ENCODE measurements at places on chromosomes 13 and 19.

GRCh38 chr19:58154287-58154678 is 3.7 kb upstream of the ZNF329 start:
- no peak for DNase-seq

GRCh38 chr19:4061683-4062418 is 4.8 kb downstream of the ZBTB7A start:
- no peak for DNase-seq

GRCh38 chr13:66339214-66339613 is 890.9 kb downstream of the PCDH9 start:
- no peak for DNase-seq

DNA sequence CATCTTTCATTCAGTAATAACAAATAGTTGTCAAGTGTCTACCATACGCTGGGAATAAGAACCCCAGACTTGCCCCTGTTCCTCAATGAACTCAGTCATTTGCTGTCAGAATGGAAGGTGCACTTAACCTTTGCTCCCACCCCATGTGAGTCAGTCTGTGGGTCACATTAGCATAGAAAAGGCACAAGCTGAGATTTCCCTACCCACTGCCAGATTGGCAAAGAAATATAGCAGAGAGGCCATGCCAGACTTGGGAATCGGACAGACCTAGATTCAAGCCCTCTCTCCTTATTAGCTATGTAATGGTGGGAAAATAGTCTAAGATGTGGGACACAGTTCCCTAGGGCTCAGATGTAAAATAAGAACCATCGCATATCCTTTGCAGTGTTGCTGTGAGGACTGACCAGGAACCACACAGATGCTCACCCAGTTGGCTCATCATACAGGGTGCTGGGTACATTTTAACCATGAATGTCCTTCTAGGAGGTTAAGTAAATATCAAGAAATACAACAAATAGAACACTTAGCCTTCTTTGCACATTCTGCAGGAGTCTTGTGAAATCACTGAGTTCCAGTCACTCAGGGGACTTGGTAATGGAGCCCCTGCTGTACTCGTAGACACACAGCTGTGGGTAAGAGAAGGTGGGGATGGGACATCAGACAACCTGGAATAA is 218.2 kb downstream of the FGF14 start:
- no peak for DNase-seq

DNA sequence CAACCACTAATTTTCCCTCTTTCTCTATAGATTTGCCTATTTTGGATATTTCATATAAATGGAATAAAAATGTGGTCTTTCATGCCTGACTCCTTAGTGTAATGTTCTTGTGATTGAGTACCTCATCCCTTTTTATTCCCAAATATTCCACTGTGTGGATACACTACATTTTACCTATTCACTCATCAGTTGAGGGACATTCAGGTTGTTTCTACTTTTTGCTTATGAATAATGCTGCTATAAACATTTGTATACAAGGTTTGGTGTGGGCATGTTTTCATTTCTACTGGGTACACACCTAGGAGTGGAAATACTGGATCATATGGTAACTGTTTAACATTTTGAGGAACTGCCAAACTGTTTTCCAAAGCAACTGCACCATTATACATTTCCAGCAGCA is 5.1 kb upstream of the WBP4 start:
- no peak for DNase-seq

- DNase-seq, result no peak
Observed at GRCh38 chr13:77480066-77480465, 55.4 kb upstream of the SCEL start.

DNA sequence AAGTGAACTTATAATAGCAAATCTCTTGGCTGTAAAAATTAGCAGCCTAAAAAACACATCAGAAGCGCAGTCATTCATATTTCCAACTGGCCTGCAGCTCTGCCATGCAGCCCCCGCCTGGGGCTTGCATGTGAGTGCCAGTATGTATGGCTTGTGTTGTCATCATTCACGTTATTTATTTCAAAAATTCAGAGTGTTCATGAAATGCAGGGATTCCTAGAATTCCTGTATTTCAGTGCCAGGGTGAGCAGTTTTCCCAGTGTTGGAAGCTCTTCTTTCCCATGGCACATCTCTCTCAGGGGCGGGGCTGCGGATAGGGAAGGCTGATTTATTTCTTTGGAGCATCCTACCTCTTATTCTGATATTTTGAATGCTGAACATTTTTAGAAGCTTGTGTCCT is 234.6 kb downstream of the FGF9 start:
- no peak for DNase-seq
